ENCODE measurements at places on chromosomes 7 and 10.

DNA sequence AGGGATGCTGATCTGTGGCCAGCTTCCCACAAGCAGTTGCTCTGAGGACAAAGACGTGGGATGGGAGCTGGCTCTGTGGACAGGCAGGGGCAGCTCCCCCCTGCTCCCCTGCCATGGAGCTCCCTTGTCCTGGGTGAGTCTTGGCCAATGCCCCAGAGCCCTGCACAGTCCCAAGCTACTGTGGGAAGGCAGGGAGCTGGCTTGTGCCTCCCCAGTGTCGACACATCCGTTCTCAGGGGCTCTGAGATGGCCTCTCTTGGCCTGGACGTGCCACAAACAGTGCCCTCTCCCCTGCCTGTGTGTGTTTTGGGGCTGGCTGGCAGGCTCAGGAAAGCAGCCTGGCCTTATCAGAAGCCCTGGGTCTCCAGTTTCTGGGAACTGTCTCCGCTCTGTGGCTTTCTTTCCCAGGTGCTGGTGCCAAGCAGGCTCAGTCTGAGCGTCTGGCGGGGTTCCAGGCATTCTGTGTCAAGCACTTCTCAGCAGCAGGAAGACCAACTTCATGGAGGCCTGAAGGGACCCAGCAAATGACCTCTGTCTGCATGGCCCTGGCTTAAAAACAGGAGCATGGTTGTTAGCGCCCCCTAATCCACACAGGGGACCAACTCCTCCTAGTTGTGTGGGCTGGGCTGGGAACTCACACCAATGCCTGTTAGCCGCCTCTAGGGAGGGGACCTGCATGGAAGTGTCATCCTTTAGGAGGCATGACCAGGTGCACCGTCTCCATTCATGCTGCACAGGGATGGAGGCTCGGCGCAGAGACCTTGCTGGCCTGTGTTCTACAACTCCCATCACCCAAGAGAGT, 375.2 kb downstream of the RPS24 start:
- peak; percentile 56 for DNase-seq

DNA sequence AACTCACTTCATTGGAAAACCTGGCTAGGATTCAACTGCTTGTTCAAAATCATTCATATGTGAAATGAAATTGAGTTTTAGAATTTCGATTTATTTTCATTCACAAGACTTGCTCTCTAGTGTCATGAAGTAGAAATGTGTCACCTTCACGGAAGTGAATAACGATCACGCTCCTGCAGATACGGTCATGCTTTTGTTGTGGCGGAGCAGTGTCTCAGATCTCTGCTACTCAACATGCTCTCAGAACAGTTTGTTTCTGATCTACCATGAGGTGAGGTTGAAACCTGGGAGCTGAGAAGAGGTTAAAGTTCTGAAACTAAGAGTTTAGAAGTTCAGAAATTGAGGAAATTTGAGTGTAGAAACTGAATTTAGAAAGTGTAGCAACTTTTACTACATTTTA, 13.8 kb upstream of the PITRM1 start:
- DNase-seq, result no peak

GRCh38 chr10:79298403-79299244, 48.6 kb upstream of the PPIF start:
- DNase-seq, result no peak

- no peak for DNase-seq
These were observed 42.4 kb downstream of the TNS3 start for GRCh38 chr7:47539398-47540052.

GRCh38 chr10:102132563-102133372, at the start of gene PPRC1:
TSS of gene PPRC1 (plus strand) at chr10:102133040. CDS start at chr10:102133069, 29 bp downstream.
- DNase-seq, result peak; percentile 99

DNA sequence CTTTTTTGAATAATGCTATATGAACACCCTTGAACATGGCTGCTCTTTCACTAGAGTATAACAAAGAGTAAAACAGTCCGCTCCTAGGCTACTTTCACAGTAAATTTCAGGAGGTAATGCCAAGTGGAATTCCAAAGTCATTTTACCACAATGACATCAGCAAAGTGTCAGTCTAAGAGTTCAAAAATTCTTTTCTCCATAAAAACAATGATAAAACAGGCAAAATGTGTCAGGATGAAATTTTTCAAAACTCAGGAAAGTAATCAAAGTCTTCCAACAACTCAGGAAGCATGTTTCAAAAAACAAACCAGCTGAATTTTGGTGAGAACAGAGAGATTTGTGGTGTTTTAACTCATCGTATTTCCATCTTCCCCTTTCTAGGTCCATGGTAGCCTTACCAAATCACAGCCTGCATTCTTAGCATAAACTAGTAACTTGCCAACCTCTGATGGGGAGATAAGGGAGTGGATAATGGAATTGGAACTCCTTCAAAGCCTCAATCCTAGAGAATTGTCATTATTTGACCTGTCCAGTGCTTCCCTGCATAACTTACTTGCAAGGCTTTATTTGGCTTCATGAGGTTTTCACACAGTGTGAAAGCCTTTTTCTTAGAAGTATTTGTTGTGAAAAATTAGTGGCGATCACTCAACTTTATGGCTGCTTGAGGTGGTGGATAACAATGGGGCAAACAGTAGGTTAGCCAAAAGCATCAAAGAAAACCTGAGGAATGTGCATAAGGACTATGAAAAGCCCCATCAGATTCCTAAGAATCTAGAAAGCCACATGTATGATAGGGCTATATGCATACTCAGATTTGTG, 302.7 kb downstream of the HDAC9 start:
- no peak for DNase-seq

DNA sequence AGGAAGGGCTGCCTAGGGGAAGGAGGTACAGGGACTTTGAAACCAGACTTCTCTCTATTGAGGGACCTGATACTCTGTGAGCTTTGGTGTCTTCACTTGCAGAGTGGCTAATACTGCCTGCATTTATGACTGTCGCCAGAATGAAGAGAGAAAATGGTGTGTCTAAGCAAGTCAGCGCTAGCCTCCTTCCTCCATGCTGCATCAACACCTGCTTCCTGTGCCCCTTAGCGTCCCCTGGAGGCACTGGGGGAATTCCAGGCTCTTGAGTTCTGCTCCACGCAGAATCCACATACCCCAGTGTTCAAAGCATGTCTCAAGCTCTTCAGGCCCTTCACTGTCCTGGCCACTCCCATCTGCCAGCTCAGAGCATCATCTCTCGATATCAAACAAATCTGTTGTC, 140.5 kb downstream of the PKD1L1 start:
- DNase-seq, result no peak

GRCh38 chr10:62512732-62513475, 138.7 kb downstream of the ZNF365 start:
- DNase-seq, result no peak

- no peak for DNase-seq
These were observed 411.6 kb downstream of the PARD3 start for GRCh38 chr10:34403512-34403911.

- DNase-seq, result no peak
These were observed 464.4 kb upstream of the MBL2 start for GRCh38 chr10:53236941-53237340.

DNA sequence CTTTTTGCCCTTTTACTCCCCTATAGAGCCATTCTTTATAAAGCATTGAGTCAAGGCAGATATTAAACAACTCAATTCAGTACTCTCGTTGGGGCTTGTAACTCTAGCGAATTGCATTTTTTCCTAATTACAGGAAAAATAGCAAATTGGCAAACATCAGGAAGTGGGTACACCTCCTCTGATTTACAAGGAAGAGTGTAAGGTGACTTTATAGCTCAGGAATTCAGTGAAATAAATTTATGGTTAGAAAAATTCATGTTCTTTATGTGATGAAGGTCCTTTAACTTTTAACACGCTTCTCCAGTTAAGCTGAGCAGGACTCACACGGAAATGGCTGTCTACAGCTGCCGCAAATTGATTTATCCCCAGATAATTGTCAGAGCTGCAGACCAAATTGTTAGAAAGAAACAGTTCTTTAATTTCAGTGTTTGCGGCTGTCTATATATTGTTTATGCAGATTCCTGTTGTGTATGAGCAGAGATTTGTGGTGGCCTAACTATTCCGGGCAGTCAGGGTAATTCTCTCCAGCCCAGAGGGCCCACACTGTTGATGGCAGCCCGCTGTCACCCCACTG, 151.1 kb upstream of the MKI67 start:
- no peak for DNase-seq

DNA sequence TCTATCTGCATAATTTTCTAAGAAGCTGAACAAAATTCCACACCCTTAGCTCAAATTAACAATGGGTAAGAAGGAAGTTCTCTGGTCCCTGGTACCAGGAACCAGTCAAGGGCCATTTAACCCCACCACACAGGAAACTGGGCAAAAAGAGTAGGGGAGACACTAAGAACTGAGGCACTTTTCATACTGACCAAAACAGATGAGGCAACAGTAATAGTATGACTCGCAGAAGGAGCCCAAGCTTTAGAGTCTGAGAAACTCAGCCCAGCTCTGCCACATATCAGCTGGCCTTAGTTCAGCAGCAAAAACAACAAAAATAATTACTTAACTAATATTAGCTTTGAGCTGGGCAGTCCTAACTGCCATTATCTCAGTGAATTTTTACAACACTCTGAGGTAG, 221.2 kb downstream of the FAM107B start:
- DNase-seq, result no peak

DNA sequence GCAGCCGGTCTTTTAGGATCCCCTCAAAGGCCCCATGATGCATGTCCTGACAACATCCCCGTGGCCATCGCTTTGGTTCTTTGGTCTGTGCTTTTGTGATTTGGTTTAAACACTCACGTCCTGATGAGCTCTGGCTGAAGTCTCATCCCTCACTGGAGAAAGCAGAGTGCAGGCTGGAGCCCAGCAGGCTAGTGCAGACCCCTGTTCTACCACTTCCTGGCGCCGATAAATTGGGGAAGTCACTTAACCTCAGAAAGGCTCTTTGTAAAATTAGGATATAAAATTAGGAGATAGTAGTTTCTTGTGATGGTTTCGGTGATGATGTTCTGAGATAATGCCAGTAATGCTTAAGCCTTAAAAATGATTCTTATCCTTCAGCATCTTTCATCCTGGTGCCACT, 307.6 kb downstream of the GFRA1 start:
- no peak for DNase-seq

GRCh38 chr10:104324221-104324686, 14.0 kb downstream of the ITPRIP start:
- DNase-seq, result no peak

DNA sequence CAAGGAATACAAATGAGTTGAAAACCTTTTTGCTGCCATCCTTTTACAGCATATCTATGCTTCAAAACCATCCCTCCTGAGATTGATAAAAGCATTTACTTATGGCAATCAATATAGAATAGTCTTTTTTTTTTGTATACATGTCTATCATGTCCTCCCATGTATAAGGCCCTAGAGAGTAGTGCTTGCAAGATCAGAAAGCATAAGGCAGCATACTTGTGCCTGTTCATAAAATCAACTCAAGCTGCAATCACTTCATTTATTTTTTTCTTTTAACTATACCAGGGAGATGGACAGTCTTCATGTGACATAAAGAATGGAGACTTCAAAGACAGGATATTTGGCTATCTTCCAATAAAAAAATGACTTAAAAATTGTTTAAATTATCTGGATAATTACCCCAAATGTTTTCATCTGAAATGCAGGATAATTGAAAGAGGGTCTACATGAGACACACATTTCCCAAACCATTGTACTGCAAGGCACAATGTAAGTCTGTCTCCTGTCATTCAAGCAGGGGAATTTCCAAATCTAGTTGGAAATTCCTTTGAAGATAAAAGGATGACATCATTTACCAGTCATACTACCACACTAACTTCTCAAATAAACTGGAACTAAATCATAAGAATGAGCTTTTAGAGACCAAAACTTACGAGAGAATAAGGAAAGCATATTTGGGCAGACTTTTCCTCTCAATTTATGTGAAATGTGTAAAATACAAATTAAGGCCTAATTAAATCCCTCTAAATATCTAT, 22.5 kb downstream of the LRRN3 start:
- DNase-seq, result no peak

GRCh38 chr7:67413670-67414069, 417.0 kb downstream of the TYW1 start:
- no peak for DNase-seq

GRCh38 chr10:94104316-94105000, 110.7 kb downstream of the PLCE1 start:
- no peak for DNase-seq

DNA sequence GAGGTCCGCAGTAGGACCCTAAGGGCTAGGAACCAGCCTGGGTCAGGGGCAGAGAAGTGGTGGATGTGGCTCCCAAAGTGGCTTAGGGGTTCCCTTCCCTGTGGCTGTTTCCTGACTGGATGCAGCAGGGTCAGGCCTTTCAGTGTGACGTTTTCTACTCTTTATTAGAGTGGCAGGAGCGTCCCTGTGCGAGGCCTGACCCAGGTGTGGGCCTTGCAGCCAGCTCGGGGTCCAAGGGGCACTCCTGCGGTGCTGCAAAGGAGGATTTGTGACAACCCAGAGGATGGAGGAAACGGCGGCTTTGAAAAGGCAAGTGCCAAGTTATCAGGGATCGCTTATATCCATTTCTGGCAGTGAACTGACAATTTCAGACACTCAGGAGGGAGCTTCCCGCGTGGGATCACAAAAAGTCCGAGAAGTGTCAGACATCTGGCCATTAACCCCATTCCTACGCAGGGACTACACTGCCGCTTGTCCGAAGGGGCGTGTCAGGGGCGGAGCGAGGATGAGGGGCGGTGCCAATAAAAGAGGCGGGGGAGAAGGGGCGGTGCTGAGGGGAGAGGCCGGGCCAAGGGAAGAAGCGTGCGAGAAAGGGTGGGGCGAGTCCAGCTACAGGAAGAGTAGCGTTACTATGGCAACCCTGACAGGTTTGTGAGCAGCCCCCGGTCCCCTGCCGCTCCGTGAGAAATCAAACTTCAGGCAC, 98.8 kb upstream of the ZNF722 start:
- peak; percentile 92 for DNase-seq

DNA sequence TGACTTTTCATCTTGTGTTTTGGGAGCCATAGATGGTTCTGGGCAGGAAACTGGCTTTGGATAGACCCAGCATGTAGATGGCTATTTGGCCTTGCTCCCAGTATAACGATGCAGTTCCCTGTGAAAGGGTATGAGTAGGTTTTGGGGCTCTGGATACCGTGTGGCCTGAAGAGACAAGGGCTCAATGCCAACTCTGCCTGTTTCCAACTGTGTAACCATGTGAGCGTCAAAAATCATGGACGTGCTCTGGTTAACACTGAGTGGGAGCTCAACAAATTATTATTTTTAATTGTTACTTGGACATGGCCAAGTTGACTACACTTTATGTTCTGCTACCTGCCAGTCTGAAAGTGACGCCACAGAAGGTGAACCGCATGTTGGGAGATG, 41.8 kb downstream of the EGFR start:
- no peak for DNase-seq

DNA sequence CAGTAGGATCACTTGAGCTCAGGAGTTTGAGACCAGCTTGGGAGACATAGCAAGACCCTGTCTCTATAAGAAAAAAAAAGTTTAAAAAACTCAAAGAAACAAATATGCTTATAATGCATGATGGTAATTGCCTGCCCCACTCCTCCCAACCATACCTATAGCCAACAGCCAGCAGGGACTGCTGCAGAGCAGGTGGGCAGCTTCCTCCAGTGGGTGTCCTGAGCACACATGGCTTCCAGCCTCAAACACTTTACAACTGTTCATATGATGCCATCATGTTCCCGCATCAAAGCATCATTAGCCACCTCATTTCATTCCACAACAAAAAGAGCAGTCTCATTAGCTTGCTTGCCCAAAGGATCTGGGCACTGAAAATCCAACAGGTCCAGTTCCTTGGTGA, 42.0 kb downstream of the ABLIM1 start:
- no peak for DNase-seq
